ENCODE measurements at places on chromosomes 1 and 21.

DNA sequence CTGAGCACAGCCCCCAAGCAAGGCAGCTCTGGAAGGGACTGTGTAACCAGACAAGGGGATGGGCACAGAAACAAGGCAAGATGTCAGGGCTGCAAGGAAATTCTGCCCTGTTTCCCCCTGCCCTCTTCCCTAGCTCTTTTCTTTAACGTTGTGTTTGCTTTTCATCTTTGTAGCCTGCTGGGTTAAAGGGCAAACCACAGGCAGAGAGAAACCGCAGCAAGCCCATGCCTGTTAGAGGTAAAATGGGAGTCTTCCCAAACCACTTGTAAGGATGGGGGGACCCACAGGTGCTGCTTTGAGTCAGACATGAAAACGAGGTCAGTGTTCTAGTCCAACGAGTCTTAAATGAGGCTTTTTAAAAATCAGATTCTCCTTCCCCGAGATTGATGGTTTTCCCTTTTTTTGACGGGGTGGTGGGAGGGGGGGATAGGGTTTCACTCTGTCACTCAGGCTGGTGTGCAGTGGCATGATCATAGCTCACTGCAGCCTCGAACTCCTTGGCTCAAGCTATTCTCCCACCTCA lies 13.3 kb downstream of the TGFBR3 start:
- no peak for DNase-seq

GRCh38 chr1:81192647-81193642 lies 607.8 kb upstream of the ADGRL2 start:
- DNase-seq = no peak

DNA sequence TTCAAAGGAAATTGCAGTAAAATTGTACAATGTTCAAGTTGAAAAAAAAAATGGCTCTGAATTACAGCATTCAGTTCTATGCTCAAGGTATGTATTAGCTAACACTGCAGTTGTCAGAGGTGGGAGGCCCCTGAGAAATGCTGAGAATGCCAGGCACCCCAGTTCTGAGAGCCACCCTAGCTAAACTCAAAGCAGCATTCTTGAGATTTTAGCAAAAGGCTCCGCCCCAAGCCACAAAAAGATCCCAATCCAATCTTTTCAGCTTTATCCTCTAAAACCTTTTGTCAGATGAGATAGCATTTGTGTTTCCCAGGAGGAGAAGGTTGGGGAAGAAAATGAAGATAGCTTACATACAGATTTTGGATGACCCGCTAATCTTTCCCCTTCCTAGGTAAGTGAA lies 68.8 kb downstream of the SMYD2 start:
- no peak for DNase-seq

- no peak for DNase-seq
Observed at GRCh38 chr1:22037520-22037919, 15.0 kb upstream of the CDC42 start.

DNA sequence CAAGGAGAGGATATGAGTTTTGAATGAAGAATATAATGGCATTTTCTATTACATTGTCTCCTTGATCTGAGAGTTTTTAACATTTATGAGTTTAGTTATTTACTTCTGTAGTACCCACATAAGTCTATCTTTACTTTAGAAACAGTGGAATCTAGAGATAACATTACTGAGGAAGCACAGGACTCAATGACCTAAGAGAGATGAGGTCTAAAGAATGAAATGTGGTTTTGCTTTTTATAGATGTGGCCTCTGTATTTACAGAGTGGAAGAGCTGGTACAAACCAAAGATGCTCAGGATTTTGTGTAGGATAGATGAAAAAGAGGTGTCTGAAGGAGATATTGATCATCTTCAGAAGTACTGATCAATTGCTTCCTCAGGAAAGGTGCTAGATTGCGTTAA lies 177.3 kb downstream of the KCTD3 start:
- no peak for DNase-seq

DNA sequence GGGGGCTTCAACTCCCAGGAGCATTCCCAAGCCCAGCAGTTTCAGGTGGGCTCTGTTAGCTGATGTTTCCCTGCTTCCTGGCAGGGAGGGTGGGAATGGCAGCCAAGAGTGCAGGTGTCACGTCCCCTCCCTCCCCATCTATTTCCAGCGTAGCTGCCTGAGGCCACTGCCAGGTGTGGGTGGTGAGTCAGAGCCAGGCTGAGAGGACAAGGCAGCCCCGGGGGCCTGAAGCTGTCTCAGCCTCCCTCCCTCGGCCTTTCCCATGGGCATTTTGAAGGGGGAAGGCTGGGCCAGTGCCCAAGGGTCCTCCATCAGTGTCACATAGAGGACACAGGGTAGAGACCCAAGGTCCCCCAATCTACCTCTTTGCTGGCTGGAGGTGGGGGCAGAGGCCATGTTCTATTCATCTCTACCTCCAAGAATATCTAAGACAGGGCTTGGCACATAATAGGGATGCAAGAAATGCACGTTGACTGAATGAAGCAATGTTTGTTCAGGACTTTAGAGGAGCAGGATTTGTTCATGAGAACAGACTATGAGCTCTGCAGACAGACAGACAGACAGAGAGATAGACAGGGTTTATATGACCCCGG lies 34.4 kb upstream of the ID3 start:
- no peak for DNase-seq

All from smooth muscle cell of the brain vasculature (primary cell).